Liver (tissue), 10 donors: ENCODE measurements at places on chromosomes 2 and 18. TPM values are rescaled to one million over a fixed set of nuclear protein-coding genes. Genes with fewer than 3 reads are reported as not detected.

TWSG1 gene
- 6.7 TPM for total RNA-seq

ACTG2 gene
- 7.7 TPM for total RNA-seq

PIK3C3 gene
- 18.1 TPM for total RNA-seq

SLC8A1 gene
- total RNA-seq = 18.5 TPM

CRYBA2 gene
- not detected for total RNA-seq

CHAC2 gene
- 2.6 TPM for total RNA-seq

SLC11A1 gene
- 23.0 TPM for total RNA-seq

ALPP gene
- not detected for total RNA-seq

GRCh38 chr2:215903203-215903602 lies 110.1 kb downstream of the MREG start:
- no peak for DNase-seq

- no peak for DNase-seq
Measured at GRCh38 chr2:18684206-18685038, 95.1 kb upstream of the NT5C1B start.

DNA sequence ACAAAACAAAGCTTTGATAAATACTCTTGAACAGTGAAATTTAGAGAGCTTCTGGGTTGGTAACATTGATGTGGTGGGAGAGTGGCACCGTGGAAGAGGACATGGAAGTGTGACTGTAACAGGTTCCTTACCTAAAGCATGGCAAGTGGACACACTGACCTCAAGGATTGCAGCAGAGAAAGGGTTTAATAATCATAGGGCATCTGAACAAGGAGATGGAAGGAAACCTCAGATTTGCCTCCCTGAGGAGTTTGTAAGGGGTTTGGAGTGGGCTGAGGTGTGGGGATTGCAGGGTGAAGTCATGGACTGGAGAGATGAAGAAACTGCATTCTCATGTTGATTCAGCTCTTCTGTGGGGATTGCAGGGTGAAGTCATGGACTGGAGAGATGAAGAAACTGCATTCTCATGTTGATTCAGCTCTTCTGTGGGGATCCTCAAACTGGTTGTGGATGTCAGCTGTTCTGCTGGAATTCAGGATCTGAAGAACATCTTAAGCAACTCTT lies 83.8 kb upstream of the TLK1 start:
- DNase-seq = no peak

DNA sequence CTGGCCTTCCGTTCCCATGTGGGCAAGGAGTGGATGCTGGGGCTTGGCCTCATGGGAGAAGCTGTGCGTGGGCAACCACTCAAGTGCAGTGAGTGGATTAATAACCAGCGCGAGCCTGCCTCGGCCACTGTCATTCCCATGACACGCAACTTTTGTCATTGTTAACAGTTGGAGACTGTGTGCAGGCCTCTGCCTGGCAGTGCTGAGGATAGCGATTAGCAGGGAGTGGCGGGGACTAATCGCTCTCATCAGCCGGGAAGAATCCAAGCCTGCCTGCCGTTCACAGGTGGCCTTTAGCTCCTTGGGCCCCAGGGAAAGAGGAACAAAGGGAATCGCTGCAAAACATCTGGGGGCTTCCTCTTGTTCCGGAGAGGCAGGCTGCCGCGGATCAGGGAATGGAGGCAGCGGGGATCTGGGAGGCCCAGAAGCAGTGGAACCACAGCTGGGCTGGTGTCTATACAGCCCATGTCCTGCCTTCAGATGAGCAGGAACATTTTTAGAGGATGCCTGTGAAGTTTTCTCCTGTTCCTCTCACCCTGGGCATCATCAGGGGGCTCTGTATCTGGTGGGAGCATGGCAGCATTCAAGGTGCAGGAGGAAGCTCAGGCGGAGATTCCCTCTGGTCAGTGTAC lies 53.8 kb downstream of the CTIF start:
- DNase-seq = no peak

- no peak for DNase-seq
Measured at GRCh38 chr18:3354506-3354905, 92.6 kb downstream of the MYL12B start.

DNA sequence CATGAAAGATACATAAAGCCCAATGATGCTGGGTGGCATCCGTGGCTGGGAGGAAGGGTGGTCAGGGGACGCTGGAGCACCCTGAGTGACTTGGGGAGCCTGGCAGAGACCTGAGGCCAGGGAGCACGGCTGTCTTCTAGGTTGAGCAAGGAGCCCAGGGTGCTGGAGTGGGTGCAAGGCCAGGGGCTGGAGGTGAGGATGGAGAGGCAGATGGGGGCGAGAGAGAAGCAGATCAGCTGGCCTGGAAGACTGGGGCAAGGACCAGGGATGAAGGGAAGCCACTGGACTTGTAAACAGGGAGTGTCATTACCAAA lies 52.2 kb downstream of the FAM178B start:
- no peak for DNase-seq

GRCh38 chr2:109345091-109345490 lies 216.1 kb downstream of the SH3RF3 start:
- DNase-seq = no peak

DNA sequence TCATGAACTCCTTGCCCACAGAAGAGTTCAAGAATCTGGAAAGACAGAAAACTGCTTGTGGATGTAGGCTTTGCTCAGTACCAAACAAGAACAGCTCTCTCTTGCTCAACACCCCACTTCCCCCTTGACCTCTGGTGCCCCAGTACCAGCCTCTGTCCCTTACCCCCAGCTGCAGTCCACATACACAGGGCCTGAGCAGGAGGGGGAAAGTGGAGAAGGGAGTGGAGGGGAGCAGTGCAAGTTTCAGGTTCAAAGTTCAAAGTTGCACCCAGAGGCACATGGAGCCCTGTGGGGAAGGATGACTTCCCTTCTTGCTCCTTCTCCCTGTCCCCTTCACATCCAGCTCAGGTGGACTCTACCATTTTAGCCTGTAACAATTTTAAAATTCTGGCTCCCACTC lies 61.1 kb upstream of the LPIN2 start:
- no peak for DNase-seq

DNA sequence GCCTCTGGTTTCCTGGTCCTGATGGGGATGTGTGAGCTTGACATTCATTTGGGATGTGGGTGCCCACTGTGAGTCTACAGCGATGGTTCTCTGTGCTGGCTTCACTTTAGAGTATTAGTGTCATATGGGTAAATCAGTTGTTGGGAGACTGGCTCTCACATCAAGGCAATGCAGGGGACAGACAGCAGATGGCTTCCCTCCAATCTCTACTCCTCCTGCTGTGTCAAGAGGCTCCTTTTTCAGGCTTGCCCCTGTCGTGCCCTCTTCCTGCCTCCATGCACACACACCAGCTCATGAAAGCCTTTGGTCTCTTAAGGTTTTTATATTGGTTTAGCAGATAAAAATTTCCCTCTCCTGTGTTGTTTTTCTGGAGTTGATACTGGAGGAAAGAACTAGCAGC lies 315.6 kb downstream of the RDH14 start:
- DNase-seq = no peak

GRCh38 chr2:10935366-10935918 lies 23.7 kb downstream of the KCNF1 start:
- DNase-seq = no peak

GRCh38 chr18:10878703-10879102 lies 270.7 kb downstream of the PIEZO2 start:
- DNase-seq = no peak

GRCh38 chr2:28394331-28394877 lies 1.7 kb downstream of the FOSL2 start:
- no peak for DNase-seq

DNA sequence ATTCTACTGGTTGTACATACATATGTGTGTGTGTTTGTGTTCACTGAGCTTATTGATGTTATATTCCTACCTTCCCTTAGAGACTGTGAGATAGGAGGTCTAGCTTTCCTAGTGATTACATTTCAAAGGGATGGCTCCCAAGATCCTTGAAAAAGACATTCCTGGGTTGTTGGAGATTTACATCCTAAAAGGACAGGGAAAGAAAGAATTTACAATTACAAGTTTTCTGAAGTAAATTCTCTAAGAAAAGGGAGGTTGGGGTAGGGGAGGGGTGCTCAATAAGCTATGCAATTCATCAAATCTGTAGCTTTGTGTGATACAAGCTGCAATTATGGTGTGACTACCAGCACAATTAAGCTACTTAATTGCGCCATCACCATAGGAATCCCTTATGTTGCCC lies 284.3 kb downstream of the NUP35 start:
- DNase-seq = no peak

DNA sequence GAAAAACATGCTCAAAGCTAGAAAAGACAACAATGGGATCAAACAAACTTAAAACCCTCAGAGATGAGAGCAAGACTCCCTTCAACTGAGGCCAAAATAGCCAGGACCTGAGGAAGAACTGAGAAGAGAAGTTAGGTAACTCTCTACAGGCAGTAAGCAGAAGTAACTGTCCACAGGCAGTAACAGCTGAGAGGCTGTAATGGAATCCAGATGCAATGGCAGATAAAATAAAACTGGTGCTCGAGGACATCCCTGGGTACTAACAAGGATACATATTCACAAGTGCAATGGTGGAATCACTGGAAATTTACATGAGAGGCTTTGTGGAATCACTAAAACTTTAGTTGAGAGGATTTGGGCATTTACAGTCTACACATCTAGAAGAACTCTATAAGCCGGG lies 30.4 kb upstream of the C2orf66 start:
- no peak for DNase-seq

- DNase-seq = no peak
Measured at GRCh38 chr2:46856336-46856735, 59.3 kb downstream of the MCFD2 start.

DNA sequence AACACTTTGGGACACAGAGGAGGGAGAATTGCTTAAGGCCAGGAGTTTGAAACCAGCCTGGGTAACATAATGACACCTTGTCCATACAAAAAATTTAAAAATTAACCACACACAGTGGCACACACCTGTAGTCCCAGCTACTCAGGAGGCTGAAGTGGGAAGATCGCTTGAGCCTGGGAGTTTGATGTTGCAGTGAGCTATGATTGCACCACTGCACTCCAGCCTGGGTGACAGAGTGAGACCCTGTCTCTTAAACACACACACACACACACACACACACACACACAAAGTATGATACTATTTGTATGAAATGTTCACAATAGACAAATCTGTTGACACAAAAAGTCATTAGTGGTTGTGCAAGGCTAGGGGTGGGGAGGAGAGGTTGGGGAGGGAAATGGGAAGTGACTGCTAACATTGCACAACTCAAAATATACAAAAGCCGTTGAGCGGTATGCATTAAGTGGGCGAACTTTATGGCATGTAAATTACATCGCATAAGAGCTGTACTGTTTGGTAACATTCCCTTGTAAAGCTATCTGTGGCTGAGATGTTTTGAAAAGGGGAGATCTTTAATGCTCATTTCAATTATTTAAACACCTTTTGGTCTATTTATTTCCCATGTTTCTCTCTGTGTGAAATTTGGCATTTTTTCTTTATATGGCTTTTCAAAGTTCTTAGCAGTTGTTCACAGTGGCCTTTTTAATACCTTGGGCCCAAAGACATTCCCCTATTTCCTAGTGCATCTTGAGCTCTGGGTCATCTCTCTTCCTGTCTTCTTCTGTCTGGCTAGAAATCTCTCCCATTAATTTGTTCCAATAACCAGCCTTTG lies 58.9 kb upstream of the ZNF516 start:
- DNase-seq = no peak

DNA sequence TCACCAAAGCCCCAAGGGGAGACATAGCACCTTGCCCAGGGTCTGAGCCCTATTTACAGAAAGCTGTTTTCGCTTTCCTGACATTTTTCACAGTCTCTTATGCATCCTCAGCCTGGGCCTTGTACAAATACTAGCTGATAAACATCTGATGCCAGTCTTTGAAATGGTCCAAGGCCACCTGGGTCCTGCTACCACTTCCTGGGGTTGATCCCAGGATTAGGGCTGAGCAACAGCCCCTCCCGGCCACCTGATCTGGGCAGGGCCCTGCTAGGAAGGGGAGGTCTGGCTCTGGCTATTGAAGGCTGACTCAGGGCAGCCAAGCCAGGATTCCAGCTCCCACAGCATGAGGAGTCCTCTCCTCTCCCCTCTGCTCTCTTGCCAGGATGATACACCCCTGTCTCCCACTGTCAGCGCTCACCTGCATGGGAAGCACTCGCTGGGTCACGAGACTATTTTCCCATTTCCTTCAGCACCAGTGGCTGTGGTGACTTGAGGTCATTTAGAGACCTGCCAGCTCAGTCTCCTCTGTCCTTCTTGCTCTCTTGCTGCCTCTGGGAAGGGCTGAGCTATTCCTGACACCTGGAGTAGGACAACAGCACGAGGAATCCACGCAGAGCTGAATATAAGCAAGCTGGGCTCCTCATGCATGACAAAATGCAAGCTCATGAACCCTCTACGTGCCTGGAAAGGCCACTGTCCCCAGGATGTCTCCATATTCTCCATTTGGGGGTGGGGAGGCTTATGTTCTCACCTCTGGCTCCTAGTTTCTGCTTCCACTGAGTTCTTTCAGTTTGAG lies 53.0 kb upstream of the LGALSL start:
- DNase-seq = no peak

GRCh38 chr2:103402944-103403343 lies 641.1 kb downstream of the TMEM182 start:
- DNase-seq = no peak

- DNase-seq = no peak
Measured at GRCh38 chr18:79136742-79137141, 67.5 kb downstream of the ATP9B start.

DNA sequence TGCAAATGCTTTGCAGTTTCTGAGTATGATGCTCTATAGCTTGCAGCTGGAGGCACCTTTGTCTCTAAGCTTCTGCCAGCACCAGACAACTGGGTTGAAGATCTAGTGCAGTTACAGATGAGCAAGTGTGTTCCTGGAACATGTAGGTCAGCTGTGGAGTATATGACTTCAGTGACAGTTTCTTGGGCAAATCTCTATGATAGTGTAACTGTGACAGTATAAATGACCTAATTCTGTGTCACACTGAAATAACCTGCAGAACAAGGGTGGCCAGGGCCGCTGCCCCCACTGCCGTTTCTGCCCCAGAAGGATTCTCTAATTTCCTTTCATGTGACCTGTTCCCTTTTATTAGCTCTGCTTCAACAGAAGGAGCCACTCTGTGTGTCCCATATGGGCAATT lies 145.3 kb upstream of the DAPL1 start:
- no peak for DNase-seq

GRCh38 chr2:231391981-231392380 lies 3.5 kb upstream of the B3GNT7 start:
- no peak for DNase-seq

DNA sequence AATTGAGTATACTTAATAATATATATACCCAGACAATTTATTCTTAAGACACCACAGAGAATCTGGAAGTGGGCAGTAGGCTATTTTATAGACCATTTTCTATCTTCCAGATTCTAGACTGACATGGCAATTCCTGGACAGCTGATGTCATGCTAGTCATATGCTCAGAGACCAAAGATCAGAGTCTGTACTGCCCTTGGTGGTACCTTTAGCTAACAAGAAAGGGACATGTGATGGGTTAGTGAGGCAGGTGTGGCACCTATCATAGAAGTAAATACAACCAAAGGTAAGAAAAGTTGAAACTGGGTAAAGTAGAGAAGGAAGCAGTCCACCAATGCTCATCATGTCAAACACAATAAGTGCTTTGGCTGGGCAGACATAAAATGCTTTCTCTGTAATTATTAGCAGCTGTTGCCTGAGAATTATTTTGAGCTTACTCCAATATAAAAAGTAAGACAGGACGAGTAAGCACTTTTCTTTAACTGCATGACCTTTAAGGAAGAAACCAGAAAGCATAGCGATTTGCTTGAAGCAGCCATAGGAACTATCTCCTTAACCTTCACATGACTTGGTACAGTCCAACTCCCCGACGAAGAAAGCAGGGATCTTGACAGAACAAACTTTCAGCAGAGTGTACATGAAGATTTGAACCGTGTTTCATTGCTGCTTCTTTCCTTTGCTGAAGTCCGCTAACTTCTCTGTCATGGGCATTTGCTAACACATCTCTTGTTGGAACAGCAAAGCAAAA lies 47.1 kb downstream of the SLC40A1 start:
- no peak for DNase-seq

- DNase-seq = no peak
Measured at GRCh38 chr2:172091000-172091641, 5.8 kb downstream of the DLX1 start.
